ENCODE measurements at places on chromosomes 11 and 22. TPM values are rescaled to one million over a fixed set of nuclear protein-coding genes. Genes with fewer than 3 reads are reported as not detected.

Gene GNAZ
- total RNA-seq: 0.23 TPM

Gene SLC22A9
- not detected for total RNA-seq

Gene NOX4
- total RNA-seq: not detected

DNA sequence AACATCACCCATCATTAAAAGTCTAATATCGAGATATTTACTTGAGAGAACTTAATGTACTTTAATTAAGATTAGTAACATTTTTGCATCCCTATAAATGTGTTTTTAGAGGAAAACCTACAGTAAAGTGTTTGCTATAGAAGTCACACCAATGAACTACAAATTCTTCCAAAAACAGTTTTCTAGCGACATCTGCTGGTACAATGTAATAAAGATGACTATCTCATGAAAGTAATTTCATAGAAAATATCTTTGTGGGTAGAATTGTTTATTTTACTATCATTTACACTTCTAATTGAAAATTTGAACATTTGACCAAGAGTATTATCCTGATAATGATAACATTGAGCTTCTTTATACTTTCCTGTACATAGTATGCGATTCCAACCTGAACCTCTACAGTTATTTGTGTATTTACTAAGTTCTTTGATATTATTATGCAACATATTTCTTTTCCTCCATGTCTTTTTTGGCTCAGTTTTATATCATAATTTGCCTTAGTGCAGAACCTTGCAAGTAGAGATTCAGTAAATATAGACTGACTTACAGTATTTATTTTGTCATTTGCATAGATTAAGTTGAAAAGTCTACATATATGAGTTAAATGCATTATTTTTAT, 252.7 kb downstream of the TMEM135 start:
- DNase-seq: peak; percentile 49

- DNase-seq: no peak
Observed at GRCh38 chr11:128621601-128622501, 34.5 kb upstream of the ETS1 start.

DNA sequence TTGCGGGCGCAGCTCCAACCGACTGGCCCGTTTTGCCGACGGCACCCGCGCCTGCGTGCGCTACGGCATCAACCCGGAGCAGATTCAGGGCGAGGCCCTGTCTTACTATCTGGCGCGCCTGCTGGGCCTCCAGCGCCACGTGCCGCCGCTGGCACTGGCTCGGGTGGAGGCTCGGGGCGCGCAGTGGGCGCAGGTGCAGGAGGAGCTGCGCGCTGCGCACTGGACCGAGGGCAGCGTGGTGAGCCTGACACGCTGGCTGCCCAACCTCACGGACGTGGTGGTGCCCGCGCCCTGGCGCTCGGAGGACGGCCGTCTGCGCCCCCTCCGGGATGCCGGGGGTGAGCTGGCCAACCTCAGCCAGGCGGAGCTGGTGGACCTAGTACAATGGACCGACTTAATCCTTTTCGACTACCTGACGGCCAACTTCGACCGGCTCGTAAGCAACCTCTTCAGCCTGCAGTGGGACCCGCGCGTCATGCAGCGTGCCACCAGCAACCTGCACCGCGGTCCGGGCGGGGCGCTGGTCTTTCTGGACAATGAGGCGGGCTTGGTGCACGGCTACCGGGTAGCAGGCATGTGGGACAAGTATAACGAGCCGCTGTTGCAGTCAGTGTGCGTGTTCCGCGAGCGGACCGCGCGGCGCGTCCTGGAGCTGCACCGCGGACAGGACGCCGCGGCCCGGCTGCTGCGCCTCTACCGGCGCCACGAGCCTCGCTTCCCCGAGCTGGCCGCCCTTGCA, 1.0 kb downstream of the FJX1 start:
- peak; percentile 3 for DNase-seq

DNA sequence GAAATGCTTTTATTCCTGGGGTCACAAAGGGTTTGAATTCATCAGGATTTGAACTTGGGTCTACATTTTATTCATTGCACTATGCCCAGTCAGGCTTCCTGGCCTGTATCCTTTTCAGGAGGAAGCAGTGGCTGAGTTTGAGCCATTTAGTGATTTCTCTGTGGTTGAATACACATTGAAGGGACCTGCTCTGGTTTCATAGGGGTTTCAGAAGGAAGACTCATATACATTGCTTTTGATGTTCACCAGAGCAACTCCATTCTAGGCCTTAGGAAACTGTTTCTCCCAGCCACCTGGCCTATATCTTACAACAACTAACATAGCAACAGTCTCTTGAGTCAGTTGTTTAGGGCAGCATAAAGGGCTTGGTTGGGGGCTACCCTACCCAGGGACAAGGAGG, 165.7 kb downstream of the INSC start:
- DNase-seq: no peak

DNA sequence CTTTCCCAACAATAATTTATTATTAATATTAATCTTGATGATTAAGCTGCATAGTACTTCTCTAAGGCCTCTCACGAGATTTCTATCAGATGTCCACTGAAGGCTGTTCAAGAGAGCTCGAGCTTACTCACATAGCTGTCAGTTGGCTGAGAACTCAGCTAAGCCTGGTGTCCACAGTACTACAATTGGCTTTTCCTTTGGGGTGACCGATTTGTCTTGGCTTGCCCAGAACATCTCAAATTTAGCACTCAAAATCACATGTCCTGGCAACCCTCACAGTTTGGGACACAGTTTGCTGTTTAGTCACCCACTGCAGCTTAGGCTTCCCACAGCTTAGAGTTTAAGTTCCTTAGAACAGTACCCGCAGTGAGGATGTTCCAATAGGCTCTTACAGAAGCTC, 96.5 kb downstream of the LUZP2 start:
- no peak for DNase-seq

GRCh38 chr11:12083380-12083779, 27.0 kb upstream of the MICAL2 start:
- DNase-seq: no peak

GRCh38 chr22:27874764-27875163, 44.3 kb downstream of the PITPNB start:
- no peak for DNase-seq

- DNase-seq: no peak
Observed at GRCh38 chr11:59708537-59708936, 5.1 kb downstream of the OR10V1 start.

DNA sequence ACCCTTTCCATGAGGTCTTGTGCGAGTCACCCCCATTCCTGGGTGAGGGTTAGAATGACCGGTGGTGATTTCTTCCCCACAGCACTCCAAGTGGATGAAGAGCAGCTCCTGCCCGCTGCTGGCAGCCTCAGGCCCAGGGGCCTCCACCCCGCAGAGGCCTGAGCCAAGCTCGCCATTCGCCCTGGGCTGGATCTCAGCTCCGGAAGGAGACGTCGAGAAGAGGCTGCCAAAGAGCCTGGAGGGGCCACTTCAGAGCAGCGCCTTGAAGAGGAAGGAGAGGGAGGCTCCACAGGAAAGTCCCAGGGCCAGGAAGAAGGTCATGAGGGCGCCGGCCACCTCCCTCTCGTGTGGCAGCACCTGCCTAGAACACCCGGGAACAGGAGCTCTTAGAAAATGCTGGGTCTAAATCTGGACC, 8.4 kb downstream of the SLC29A2 start:
- no peak for DNase-seq

DNA sequence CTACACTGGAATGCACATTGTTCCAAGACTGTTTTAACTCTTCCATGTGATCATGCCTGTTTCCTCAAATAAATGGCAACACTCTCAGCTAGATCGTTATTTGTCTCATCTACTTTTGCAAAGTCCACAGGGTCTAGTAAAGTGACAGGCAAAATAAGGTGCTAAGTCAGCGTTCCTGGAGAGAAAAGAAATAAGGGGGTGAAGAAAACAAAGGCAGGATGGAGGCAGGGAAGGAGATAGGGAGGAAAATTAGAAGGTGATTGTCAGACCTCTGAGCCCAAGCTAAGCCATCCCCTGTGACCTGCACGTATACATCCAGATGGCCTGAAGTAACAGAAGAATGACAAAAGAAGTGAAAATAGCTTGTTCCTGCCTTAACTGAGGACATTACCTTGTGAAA, 132.1 kb downstream of the RAB38 start:
- DNase-seq: no peak

All from naive thymus-derived CD4-positive, alpha-beta T cell (primary cell).